ENCODE measurements at places on chromosomes 7 and 10.

DNA sequence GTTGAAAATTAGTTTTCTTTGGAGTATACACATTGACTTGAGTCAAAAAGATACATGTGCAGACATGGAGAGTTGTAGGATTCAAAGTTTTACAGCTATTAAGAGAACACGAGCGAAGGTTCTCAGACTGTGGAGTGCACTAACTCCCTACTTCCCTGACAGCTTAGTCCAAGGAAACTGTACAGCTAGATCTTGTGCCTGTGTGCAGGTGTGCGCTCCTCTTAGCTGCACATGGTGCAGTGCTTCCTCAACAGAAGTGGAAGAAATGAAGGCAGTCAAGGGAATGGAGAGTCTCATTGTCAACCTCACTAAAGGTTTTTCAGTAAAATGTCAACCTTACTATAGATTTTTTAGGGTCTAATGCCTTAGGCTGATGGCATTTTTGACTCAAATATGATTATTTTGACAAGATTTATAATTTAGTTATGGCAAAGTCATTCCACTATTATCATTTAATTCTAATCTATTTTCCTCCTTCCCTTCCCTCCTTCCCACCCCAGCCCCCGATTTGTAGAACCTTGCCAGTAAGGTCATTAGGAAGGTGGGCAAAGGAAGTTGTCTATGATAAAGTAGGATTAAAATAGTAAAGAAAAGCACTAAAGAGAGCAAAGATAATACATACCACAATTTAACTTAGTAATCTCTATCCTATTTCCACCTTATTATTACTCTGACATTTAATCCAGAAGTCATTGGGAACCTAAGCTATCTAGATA lies 13.6 kb downstream of the PDK4 start:
- DNase-seq: no peak

GRCh38 chr7:111012799-111013675 lies 77.9 kb upstream of the LRRN3 start:
- no peak for DNase-seq

- no peak for DNase-seq
These were observed 5.5 kb downstream of the CUEDC2 start for GRCh38 chr10:102426803-102427287.

DNA sequence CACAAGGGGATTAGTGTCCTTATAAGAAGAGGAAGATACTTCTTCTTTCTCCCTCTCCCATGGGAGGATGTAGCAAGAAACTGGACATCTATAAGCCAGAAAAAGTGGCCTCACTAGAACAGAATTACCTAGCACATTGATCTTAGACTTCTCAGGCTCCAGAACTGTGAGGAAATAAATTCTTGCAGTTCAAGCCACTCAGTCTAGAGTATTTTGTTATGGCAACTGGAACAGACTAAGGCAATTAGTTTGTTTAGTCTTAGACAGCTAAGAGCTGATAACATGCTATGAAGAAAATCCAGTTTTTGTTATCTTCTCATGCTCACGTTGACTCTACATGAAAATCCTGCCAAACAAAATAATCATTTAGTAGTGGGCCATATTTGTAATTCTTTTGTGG lies 627.6 kb upstream of the PHF14 start:
- DNase-seq: no peak

DNA sequence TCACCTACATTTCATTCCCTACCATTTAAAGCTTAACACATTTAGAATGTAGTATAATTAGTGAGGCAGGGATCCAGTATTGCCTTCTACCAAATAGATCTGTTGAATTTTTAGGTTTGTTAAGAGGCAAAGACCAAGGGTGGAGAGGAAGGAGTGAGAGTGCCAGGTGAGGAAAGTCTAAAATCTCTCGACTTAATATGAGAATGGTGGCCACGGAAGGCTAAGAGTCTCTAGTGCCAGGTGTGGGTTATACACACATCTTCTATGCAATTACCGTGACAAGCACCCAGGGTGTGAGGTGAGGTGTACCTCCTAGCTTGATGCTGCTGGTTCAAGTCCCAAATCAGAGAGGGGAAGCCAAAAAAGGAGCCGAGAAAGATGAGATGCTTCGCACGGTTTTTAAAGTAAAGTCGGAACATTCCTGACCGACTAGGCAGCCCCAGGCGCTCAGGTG lies 439 bp downstream of the IQUB start:
- no peak for DNase-seq

DNA sequence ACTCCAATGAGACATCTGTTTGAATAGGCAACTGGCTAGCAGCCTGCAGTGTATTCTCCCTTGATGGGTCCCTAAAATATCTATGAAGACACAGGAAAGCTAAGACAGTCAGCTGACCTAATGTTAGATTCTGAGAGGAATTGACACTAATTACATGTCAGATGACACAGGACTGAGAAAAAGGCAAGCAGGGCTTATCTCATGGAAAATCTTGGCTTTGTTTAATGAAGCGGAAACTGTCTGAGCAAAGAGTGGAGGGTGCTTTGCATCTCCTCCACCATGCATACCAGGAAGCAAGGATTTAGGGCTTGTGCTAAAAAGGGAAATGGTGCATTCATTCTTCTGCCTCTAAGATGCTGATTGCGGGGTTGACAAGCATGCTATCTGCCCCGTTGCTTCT lies 135.5 kb upstream of the GLI3 start:
- DNase-seq: no peak

Data from choroid plexus epithelial cell (primary cell).